Right renal pelvis (tissue), 4 donors: ENCODE measurements at places on chromosomes 1 and 21.

- DNase-seq: no peak
Measured at GRCh38 chr21:26406526-26406925, 166.6 kb downstream of the CYYR1 start.

DNA sequence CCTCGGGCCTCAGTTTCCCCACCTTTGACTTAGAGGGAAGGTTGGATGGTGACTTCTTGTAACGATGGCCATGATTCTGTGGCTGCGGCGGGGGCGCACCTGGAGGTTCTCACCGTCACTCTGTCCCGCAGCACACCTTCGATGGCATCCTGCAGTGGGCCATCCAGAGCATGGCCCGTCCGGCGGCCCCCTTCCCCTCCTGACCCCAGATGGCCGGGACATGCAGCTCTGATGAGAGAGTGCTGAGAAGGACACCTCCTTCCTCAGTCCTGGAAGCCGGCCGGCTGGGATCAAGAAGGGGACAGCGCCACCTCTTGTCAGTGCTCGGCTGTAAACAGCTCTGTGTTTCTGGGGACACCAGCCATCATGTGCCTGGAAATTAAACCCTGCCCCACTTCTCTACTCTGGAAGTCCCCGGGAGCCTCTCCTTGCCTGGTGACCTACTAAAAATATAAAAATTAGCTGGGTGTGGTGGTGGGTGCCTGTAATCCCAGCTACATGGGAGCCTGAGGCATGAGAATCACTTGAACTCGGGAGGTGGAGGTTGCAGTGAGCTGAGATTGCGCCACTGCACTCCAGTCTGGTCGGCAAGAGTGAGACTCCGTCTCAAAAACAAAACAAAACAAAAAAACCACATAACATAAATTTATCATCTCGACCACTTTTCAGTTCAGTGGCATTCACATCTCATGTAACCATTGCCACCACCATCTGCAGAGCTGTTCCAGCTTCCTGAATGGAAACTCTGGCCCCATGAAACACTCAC lies 2.1 kb upstream of the PFKL start:
- DNase-seq: peak; percentile 68

DNA sequence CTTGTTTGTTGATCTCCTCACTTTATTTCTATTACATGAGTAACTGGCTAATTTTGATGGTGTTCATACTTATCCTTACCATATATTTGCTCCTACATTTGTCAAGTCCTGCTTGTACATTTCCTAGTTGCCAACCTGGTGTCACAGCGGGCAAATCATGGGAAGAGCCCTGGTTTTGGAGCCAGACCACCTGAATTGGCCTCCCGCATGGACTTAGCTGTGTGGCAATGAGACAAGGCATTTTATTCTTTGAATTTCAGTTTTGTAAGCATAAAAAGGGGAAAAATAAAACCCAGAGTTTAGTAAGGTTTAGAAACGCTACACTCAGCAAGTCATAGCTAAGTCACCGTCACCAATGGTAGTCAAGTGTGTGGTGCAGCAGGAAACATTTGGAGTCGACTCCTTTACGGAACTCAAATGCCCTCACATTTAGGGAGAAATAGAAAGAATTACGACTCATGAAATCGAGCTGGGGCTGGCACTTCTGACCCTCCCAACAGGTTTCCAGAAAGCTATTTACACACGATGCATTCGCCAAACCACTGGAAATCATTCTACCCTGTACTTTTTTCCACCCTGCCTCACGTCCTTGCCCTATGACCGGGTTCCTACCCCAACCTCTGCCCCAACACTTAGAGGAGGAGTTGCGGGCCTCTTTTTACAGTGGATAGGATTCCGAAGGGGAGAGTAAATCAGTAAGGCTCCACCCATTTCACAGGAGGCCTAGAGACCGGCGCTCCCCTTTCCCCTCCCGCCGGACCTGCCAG lies 492 bp upstream of the PGM1 start:
- DNase-seq: peak; percentile 28

DNA sequence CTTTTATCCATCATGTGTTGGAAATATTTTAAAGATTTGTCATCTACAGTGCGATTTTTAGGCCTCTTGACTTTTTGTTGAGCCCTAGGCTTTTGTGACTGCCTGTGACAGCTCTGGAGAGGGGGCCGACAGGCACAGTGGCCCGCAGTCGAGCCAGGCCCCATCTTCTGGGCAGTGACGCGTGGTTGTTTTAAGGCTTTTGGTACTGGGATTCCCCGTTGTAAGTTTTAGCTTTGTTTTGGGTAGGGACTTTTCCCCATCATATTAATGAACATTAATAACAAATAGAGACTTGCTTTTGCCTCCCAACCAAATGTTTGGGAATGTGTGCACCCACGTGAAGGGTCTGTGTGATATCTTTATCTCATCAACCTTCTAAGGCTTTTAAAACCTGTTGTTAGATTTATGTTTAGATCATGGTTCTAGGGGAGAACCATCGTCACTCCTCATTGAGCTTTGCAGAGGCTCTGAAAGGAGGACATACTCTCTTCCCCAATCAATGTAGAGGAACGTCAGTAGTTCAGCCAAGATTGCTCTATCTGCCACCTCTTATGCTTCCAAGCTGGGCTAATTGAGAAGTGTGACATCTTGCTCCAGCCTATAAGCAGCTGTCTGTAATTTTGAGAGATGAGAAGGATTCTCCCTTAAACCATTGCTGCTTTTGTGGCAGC lies 34.6 kb downstream of the MAPKAPK2 start:
- DNase-seq: no peak

- peak; percentile 10 for DNase-seq
Measured at GRCh38 chr1:161702250-161702649, 4.8 kb upstream of the FCRLA start.

DNA sequence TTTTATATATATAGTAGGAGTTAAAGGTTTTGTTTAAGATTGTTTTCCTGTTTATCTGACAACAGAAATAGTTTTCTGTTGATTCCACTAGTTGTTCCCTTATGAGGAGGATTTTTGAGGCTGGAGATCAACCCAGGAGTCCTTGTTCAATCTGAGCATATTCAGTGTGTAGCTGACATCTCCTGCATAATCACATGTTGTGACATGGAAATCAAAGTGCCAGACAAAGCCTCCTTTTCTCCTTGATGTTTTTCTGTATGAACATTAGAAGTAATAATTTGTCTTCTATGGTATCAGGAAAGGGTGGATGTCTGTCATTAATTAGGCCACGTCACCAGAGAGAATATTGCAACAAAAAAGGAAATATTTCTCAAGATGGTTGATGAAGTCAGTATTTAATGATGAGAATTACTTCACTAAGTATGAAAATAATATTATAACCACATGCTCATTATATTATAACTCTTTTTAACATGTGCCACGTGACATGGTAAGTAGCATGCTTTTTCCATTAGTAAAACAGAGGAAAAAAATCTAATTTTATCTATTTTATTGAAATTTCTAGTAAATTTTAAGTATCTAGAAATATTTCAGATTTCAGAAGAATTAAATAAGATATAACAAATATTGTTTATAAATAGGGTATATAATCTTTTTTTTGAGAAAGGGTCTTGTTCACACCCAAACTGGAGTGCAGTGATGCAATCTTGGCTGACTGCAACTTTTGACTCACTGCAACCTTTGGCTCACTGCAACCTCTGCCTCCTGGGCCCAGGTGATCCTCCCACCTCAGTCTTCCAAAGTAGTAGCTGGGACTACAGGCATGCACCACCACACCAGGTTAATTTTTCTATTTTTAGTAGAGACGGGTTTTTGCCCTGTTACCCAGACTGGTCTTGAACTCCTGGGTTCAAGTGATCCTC lies 223.5 kb downstream of the HMCN1 start:
- no peak for DNase-seq

DNA sequence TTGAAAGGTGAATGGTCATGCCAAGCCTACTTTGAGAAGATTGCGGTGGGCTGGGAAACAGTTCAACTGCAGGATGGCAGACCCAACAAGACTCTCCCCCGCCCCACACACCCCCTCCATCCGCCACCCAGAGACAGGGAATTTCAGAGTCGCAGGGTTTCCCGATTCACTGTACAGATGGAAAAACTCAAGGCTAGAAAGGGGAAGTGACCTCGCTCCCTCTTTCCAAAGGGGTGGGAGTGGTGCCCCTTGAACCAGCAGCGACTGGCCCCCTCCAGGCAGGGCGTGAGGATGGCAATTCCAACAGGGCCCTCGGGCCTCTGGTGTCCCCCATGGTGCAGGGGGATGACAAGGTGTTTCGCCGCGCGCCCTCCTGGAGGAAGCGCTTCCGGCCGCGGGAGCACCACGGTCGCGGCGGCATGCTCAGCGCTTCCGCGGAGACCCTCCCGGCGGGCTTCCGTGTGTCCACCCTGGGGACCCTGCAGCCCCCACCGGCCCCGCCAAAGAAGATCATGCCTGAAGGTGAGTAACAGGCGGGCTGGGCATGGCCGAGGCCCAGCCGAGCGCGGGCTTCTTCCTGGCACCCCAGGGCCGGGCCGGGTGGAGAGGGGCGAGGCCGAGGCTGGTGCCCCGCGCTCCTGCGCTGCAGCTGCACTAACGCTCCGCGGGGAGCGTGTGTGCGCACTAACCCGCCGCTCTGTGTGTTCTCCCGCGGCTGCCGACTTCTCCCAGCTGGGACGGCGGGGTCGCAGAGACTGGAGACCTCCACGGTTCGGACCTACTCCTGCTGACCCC lies 10.4 kb downstream of the MYOG start:
- no peak for DNase-seq

DNA sequence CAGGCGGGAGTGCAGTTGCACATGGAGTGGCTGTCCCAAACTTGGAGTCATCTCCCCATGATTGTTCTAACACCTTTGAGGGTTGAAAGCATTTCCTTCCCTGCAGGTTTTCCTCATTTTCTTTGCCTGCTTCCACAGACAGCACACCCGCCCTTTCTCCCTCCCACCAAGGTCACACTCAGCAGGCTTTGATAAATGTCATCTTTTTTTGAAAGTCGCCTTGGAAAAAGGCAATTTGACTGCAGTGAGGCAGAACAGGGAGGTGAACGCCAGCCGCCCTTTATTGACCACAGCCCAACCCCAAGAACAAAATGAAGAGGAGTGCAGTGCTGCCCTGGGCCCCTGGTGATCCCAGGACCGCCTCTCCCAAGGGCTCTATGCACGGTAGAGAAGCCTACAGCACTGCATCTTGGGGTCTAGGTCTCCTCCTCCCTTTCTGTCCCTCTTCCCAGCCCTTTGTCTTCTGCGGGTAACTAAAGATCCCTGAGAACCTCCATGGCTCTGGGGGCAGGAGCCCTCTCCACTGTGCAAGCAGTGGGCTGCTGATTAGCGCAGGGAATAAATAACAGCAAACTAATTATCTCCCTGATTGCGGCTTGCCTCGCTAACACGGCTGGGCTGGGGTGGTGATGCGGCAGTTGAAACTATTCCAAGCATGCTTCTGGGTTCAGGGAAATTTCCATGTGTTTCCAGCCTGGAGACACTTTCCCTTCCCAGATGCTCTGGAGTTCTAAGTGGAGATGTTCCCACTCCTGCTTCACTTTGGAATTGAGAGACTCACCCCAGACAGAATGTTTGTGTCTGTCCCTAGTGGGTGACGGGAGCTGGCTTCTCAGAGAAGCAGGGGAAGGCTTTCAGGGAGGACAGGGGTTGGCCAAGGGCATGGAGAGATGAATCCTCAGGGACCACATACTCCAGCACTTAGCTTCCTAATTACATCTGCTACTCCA lies 11.8 kb upstream of the AMIGO1 start:
- DNase-seq: no peak

- no peak for DNase-seq
Measured at GRCh38 chr1:162366149-162366548, 10.5 kb downstream of the SPATA46 start.

DNA sequence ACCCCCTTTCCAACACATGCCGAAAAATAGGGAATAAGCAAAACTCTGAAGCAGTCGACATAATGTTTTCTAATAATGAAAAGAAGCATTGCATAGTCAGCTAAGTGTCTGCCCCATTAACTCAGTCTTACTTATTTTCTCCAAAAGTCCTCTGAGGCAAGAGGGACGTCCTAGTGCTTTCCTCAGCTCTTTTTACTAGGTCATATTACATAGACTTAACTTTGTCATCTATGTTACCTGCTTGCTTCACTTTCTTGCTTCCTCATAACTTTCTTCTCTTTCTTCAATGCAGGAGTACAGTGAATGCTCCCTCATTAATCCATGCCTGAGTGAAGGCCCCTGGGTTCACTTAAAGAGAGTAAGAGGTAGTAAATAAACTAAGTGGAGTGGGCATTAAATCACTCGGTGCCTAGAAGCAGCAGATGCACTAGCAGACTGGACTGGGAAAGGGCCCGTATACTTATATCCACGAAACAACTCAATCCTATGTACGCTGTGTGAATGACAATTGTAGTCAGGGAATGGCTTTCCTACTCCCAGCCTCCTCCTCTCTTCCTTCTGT lies 210.5 kb upstream of the SPAG17 start:
- no peak for DNase-seq
